ENCODE measurements at places on chromosomes 2 and 18.

DNA sequence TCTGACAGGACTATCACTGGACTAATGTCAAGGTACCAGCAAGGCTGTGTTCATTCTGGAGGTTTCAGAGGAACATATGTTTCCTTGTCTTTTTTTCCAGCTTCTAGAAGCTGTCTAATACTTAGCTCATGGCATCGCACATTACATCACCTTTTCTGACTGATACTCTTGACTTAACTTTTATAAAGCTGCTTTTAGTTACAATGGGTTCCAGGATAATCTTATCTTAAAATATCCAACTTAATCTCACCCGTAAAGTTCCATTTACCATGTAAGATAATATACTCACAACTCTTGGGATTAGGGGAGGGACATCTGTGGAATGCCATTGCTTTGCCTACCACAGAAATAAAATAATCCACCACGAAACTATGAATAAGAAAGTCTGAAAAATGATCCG lies 394.2 kb downstream of the CDH19 start:
- no peak for DNase-seq

GRCh38 chr2:3392216-3392615 lies 12.7 kb downstream of the TRAPPC12 start:
- no peak for DNase-seq

DNA sequence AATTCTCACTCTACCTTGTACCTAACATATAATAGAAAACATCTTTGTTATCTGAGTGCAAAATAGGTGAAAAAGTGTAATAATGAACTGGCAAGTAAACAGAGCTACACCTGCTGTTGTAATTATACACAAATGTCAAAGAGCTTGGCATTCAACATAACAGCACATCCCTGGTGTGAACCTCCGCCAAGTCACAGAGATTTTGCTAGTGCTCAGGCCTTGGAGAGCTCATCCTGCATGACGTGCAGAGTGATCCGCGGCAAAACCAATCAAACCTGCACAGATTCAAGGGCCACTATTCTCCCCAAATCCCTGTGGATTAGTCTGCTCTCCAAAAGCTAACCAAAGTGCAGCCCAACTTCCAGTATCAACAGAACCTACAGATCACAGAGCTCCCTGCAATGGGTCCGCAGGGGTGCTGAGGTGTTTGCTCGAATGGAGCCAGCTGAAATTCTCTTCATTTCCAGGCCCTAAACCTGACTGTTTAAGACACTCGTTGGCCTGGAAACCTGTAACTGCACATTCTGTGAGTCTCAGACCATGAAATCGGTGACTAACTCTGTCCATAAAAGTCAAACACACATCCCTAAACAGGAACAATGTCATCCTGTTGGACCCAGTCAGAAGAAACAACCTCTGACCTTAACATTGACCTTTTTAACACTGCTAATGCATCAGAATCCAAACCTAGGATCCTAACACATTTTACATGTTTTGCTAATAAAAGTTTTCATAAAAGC lies 111.8 kb downstream of the EPB41L3 start:
- DNase-seq, result no peak

DNA sequence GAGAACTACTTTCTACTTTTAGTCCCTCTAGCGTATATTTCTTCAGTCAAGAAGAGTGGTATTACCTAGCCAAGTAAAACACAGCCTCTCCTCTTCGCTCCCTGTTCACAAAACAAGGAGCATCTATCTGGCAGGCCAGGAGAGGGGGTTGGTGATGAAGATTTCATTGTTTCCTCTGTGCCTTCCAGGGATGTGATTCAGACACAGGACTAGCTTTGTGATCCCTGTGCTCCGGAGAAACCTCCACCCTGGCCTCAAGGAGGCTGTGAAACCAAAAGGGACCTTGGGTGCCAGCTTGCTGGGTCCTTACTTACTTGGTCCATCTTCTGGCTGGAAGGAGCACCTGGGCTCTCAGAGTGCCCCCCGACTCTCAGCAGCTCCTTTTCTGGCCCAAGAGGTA lies 5.7 kb downstream of the RHOB start:
- no peak for DNase-seq

GRCh38 chr2:109269706-109270504 lies 140.9 kb downstream of the SH3RF3 start:
- DNase-seq, result no peak

- no peak for DNase-seq
These were observed 37.3 kb downstream of the DARS1 start for GRCh38 chr2:135948141-135948540.

DNA sequence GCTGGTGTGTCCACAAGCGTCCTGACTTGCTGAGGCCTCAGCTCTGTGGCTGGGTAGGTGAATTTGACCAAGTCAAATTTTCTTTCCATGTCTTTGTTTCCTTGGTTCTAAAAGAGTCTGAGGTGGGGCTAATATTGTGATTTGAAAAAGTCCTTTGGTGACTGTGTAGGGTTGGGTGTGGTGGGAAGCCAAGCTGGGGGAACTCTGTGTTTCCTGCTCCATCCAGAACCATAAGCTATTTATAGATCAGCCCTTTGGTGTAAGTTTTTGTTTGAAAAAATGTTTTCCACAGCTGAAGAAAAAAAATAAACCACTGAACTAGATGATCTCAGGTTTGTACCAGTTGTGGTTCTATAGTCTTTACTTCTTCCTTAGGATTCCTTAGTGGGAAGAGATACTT lies 462.7 kb downstream of the TGIF1 start:
- no peak for DNase-seq

DNA sequence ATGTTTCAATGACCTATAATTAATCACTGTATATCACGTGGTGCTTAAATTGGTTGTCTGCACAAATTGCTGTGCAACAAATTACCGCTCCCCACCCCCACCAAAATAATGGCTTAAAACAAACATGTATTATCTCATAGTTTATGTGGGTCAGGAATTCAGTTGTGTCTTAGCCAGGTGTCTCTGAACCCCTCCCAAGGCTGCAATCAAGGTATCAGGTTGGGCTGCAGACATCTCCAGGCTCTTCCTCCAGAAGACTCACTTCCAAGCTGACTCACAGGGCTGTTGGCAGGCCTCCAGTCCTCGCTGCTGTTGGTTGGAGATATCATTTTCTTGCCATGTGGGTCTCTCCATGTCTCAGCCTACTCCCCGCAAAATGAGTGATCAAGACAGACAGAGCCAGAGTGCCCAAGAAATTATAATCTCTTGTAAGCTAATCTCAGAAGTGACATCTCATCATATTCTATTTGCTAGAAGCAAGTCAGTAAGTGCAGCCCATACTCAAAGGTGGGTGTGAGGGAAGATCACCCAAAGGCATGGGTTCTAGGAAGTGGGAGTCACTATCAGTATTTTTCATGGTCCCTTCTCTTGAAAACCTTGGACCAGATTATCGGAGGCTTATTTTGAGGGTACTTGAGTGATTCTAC lies 38.4 kb downstream of the SPC25 start:
- DNase-seq, result peak; percentile 37

DNA sequence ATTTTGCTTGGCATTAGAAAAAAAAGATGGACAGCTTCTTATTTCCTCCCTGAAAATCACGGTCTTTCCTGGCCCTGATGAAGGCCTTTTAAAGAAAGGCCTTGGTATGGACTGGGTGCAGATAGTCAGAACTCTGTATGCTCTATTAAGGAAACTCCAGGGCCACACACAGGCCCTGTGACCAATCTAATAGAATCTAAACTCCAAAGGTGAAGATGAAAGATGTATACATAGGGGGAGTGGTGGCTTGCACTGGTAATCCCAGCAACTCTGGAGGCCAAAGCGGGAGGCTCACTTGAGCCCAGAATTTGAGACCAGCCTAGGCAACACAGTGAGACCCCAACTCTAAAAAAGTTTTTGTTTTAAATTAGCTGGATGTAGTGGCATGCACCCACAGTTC lies 37.3 kb downstream of the OXER1 start:
- DNase-seq, result no peak

GRCh38 chr2:188865681-188866080 lies 108.5 kb upstream of the COL3A1 start:
- no peak for DNase-seq

DNA sequence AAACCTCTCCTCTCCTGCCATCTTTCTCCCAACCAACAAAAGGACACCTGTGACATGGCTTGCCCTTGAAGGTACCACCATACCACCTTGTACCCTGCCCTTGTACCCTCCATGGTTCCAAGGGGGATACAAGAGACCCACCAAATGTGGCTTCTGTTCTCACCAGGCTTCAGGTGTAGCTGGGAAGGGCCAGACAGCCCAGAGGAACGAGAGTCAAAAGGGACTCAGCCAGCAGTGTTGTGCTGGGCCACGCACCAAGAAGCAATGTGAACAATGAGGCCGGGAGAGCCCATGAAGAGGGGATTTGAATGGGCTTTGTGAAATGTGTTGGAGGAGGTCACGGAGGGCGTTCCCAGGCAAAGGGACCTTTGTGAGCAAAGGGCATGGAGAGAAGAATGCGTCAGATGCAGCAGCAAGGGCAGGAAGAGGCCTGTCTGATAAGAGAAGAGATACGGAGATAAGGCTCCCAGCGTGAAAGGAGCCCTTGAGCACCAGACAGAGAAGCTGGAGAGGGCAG lies 48.6 kb downstream of the PLB1 start:
- DNase-seq, result no peak

DNA sequence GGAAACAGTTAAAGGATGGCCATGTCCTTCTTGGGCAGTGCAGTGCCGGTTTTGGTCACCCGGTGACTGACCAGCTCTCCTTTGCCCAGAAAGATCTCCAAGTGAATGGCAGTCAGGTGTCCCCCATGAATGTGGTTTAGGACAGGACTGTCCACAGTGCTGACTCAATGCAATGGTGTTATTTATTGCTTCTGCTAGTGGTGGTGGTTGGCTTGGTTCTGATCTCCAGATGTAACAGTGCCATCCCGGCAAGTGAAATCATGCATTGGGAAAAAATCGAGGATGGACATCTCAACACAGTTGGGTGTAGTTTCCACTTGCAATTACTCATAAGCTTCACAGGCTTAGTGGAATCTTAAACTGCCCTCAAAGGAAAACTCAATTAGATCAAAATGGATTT lies 81.9 kb downstream of the TGOLN2 start:
- DNase-seq, result no peak

- DNase-seq, result no peak
These were observed 48.4 kb downstream of the CNGA3 start for GRCh38 chr2:98394595-98395153.

DNA sequence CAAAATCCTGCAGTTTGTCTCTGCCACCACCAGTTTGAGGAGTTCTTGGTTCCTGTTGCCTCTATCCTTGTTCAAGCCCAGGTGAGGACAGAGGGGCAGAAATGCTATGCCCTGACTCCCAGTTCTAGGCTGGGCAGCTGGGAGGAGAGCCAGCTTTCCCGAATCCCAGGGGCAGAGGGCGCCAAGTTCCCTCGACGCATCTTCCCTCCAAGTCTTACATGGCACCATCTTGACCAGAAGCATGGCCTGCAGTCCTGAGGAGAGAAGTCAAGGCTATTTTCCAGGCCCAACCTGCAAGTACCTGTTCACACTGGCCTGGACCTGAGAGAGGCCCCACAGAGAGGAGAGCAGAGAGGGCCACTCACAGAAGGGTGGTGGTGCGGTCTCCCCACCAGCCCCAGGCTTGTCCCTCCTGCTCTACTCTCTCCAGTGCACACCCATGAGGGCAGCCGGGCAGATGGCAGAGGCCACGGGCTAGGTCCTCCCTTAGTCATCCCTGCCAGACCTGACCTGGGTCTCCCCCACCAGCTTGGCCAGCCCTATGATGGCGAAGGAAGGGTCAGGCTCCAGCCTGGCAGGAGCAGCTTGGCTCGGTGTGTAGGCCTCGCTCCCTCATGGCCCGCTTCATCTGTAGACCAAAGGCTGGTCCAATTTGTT lies 115.7 kb upstream of the MSTN start:
- DNase-seq, result no peak

DNA sequence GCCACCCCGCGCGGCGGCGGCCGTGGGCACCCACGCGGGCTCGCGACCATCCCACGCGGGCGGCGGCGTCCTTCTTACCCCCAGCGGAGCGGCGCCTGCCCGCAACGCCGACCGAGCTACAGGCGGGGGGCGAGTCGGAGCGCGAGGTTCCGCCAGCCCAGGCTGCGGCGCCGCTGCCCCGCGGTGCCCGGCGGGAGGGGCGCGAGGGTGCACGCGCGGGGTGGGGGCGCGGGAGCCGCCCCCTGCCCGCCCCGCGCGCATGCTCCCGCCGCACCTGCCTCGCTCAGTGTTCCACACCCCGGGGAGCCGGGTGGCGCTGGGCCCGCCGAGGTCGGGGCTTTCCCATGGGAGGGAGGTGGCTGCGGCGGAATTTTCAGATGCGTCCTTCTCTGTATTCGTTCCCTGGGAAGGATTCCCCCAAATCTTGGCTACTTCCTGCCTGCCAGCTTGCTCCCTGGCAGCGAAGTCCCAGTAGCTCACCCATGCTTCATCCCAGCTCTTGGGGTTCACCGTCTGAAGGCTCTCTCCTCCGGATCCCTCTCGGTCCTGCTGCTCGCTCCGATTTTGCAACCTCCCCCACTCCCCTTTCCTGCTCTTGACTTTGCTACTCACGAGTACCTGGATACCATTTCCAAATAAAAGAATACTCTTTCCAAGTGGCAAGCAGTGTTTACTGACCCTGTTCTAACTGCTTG lies at the start of gene L3MBTL4:
Gene L3MBTL4, minus strand, starts transcription at position 189 of the 695 bp plus-strand sequence. CDS start 103,286 bp downstream, outside the sequence.
- no peak for DNase-seq

- DNase-seq, result no peak
These were observed 30.1 kb upstream of the SOS1 start for GRCh38 chr2:39150890-39151497.

GRCh38 chr2:27091746-27092695 lies 5.4 kb downstream of the KHK start:
- DNase-seq, result no peak

DNA sequence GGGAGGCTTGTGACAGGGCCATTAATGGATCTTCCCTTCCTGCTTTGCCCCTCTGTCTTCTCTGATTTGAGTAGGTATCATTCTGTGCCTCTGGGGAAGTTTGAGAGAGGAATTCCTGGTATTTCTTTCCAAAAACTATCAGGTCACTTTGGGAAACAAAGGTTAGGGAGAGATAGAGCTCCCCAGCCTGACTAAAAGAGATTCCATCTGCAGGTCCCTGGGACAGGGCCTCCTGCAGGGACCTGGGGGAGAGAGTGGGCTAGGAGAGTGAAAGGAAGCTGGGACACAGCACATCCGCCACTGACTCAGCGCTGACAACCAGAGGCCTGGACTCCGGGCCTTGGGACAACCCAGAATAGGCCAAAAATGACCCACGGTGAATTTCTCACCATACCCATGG lies 6.4 kb downstream of the GALNT14 start:
- no peak for DNase-seq

- no peak for DNase-seq
These were observed 22.2 kb downstream of the FAM110C start for GRCh38 chr2:24107-24506.

- DNase-seq, result no peak
These were observed 76.4 kb downstream of the KLHL14 start for GRCh38 chr18:32696376-32696775.

DNA sequence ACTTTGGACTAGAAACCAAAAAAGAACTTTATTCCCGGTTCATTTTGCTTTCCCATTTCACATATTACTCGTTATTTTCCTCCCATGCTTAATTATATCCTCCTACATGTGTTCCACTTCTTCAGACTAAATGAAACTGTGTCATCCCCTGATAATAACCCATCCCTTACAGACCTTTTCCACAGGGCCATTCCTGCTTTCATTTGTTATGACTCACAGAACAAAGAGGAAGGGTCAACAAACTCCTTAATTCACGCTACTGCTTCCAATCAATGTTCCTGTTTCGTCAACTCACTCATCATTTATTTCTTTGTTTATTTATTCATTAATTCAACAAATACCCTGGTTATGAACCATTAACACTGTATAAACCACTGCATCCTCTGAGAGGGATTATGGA lies 104.5 kb downstream of the ZEB2 start:
- no peak for DNase-seq
